ENCODE measurements at places on chromosomes 5 and 9.

- DNase-seq = no peak
Measured at GRCh38 chr9:117771136-117771535, 66.9 kb downstream of the TLR4 start.

GRCh38 chr9:78505546-78505945 lies 208.6 kb downstream of the PSAT1 start:
- no peak for DNase-seq

DNA sequence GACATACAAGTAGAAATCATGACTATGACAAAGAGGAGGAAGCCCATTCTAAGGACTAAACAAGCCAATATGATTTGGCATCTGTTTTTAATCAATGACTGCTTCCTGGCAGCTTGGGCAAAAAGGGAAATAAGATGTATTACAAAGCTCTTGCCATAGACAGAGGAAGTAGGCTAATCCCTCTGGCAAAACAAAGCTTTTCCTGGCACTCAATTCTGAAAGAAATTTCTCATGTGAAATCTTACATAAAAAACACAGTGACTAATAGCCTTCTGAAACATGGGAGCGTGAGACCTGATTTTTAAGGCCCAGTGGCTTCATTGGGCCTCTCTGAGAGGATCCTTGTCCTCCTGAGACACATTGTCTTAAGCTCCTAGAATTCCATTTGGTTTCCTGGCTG lies 93.6 kb downstream of the COL23A1 start:
- DNase-seq = no peak

GRCh38 chr5:53730943-53731342 lies 170.5 kb downstream of the NDUFS4 start:
- DNase-seq = no peak

- DNase-seq = no peak
Measured at GRCh38 chr5:82176115-82176814, 101.9 kb downstream of the RPS23 start.

DNA sequence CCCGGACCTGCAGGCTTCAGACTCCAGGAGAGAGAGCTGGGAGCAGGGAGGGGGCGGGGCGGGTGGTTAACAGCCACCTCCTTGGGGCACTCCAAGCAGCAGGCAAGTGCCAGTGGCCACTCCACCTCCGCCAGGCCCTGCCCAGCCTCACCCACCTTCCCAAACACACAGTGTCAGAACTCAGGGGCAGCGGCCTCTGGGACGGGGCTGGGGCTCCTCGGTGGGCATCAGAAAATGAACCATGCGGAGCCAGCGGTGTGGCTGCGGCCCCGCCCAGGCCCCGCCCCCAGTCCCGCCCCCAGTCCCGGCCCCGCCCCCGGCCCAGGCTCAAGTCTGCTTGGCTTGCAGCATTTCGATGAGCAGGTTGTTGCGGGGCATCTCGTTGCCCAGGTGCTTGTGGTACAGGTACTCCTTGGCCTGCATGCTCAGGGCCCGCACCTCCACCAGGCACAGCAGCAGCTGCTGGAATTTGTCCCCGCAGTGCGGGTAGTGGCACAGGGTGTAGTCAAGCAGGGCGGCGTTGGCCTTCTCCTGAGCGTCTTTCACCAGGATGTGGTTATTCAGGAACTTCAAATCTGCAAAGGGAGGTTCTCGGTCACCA lies 24.7 kb downstream of the NR5A1 start:
- DNase-seq = no peak

- DNase-seq = no peak
Measured at GRCh38 chr5:63805151-63805550, 157.1 kb downstream of the HTR1A start.

DNA sequence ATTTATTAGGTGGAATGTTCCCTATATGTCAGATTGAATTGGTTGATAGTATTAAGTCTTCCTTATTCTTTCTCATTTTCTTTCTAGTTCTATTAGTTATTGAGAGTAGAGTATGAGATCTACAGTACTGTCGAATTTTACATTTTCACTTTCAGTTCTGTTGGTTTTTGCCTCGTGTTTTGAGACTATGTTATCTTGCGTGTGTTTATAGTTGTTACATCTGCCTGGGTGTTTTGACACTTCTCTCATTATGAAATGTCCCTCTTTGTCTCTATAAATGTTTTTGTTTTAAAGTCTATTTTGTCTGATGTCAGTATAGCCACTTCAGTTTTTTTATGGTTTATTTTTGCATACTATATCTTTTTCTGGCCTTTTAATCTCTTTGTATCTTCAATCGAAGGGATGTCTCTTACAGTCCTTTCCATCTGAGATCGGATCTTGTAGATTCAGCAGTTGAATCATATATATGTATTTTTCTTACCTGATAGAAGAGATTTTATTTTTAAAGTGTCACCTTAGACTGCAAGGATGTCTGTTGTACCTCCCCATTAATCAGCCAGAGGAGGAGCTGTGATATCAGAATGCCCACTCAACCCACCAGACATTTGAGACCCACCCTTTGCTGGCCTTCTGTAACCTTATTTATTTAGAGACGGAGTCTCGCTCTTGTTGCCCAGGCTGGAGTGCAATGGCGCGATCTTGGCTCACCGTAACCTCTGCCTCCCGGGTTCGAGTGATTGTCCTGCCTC lies 20.7 kb downstream of the EHMT1 start:
- no peak for DNase-seq

DNA sequence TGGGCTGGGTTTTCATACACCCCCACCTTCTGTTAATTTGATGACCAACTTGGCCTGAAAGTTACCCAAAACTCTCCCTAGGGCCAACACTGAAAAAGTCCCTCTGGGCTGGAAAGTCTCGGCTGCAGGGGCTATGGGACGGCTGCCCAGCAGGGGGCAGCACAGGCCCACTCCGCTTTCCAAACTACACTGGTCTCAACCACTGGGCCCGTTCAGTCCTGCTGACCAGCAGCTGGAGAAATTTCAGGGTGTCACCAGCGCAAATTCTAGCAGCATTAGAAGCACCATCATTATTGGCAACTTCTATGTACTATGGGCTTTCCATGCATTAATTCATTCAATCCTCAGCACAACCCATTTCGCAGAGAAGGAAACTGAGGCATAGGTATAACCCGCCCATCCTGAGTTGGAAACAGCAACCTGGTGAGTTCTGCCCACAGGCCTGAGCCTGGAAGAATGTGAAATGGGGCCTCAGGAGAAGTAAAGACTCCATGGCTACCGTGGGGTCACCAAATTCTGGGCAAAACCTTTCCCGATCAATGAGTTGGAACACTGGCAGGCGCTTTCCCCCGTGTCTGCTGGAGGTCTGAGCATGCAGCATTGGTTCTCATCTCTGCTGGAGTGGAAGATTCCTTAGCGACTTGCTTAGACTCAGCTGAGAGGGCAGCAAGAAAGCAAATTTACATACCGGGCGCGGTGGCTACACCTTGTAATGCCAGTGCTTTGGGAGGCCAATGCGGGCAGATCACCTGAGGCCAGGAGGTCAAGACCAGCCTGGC lies 9.7 kb downstream of the ORM2 start:
- DNase-seq = no peak

DNA sequence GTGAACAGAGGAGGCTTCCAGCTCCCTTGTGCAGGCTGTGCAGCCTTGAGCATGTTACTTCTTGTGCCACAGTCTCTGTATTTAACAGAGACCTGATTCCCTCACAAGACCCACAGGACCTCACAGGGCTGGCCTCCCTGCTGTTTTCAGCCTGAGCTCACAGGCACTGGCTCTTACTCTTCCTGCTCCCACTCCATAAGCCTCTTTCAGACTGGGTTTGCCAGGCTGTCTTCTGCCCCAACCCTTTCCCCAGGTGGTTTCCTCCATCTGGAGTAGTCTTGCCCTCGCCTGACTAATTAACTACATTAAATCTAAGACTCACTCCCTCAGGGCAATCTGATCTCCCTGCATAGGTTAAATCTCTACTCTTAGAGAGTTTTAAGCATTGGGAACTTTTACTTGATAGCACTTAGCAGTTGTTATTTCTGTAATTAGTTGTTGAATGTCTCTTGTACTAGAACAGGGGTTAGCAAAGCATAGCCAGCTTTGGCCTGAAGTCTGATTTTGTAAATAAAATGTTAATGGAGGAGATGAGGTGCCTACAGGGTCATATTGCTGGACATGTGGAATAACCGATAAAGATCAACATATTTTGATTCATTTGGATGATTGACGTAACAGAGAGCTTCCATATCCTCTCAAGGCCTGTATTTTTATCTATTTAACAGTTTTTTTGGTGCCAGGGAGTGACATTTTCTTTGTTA lies 28.6 kb upstream of the SPATA31E1 start:
- DNase-seq = no peak

DNA sequence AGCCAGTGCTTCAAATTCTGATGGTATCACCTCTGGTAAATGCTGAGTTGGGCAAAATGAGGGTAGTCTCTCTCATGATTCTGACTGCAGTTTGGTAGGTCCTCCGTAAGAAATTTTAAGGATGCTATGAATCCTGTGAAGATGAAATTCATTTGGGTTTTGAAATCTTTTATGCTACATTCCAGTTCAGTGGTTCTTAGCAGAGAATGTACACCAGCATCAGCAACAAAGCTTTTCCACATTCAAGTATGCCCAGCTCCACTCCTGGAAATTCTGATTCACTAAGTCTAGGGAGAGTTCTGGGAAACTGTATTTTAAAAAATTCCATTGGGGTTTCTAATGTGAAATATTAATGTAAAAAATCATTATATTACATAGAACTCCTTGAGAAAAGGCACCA lies 33.6 kb upstream of the ACOT12 start:
- no peak for DNase-seq

- DNase-seq = no peak
Measured at GRCh38 chr5:77144837-77145139, 57.7 kb upstream of the ZBED3 start.

DNA sequence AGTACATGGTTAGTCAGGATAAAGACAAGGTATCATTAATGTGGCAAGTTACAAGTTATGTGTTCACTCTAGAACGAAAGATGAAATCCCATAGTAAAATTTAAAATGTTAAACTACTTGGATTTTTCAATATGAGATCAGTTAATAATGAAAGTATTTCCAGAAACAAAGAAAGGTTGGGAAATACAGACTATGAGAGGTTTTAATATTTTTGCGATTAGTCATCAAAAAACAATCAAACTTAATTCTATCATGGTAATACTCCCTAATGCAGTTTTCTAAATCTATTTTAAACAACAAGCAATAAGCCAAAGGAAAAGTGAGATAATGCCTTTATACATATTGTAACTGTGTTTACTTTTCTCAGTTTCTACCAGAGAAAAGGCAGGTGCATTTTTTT lies 10.6 kb downstream of the CDH12 start:
- DNase-seq = no peak

GRCh38 chr5:97425511-97425910 lies 242.5 kb upstream of the RIOK2 start:
- DNase-seq = no peak

- no peak for DNase-seq
Measured at GRCh38 chr9:109416135-109416706, 81.9 kb downstream of the PTPN3 start.

DNA sequence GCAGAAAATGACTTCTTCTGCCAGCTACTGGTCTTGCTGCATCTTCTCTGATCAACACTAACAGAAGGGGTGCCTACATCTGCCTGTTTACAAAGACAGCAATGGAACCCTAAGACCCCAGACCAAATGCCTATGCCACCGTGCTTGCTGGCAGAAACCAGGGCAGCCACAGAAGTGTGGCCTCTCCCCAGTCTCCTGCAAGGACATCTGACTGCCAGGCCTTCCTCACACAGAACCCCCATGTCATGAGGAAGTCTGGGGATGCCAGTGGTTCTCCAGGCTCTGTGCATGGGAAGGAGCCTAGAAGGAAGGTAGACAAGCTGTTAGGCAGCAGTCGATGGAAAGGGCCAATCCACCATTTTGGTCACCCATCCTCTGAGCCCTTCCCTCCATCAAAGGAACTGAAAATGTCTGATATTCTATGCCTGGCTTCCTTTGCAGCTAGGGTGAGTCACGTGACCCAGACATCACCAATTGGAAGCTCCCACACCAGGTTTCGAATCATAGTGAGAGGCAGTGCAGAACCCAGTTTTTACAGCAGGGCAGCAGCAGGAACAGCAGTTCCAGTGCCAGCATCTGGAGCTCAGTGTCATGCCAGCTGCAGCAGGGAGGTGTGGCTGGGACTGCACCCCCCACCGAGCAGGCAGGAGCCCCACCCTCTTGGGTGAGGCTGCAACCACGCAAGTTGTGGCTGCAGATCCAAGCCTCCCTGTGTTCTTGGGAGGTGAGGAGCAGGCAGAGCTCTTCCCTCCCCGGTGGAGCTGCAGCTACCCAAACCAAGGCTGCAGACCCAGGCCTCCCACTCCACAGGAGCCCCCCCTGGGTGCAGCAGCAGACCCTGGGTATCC lies 123.4 kb downstream of the OLFM1 start:
- DNase-seq = peak; percentile 17

DNA sequence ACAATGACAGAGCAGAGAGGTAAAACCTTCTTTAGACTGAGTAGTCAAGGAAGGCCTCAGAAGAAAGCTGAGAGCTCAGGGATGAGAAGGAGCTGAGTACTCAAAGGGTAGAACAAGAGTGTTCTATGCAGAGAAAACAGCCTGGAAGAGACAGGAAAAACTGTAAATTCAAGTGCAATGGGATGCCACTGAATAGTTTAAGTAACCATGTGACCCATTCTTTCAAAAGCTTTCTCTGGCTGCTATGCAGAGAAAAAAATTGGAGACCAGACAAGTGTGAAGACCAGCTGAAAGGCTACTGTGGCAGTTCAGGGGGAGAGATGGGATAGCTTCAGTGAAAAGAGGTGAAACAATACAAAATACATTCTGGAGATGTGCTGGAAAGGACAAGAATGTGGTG lies 61.3 kb upstream of the RNF38 start:
- no peak for DNase-seq

DNA sequence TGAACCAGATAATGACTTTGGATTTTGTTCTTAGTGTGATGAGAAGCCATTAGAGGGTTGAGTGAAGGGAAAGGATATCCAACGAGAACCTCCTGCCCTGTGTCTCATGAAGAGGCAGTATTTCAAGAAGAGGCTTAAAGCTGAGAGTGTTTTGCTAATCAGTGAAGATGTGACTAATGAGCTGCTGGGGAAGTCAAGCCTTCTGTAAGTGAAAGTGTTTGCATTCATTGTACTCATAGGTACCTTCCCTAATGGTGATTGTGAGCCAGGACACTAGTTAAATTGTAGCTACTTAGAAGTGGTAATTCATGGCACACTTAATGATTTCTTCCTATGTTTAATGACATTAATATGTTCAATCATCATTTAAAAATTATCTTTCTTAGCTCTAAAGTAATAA lies 23.7 kb downstream of the PIP5K1B start:
- DNase-seq = no peak

DNA sequence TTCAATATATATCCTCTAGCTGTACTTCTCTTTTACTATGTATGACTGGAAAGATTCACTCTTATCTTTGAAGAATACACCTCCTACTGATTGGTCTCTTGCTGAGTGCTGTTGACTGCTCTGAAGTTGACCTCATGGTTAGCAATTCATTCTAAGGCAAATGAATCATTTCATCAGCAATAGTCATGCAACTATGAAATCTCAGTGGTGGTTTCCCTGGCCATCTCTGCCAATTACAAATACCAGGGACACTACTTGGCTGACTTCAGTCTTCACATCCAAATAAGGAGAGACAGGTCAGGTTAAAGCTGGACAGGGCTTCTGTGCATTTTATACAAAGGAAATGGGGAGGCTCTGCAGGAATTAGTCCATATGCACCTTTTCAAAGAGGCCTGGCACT lies 333.5 kb upstream of the ACTBL2 start:
- no peak for DNase-seq

- DNase-seq = no peak
Measured at GRCh38 chr5:121979691-121980090, 17.9 kb downstream of the SRFBP1 start.

- peak; percentile 93 for DNase-seq
Measured at GRCh38 chr9:131739959-131740648, at the start of gene RAPGEF1. TSS of gene RAPGEF1 (minus strand) at chr9:131740076. CDS start at chr9:131739830, 246 bp downstream.

Data from cardiac septum (tissue), 1 donor.